ENCODE measurements at places on chromosomes 5 and 9. TPM values are rescaled to one million over a fixed set of nuclear protein-coding genes. Genes with fewer than 3 reads are reported as not detected.
A peak's percentile ranks its signal among the peaks of the same experiment; 100 is the strongest.

ZNF367 gene
- 2.4 TPM for total RNA-seq

ACTL7A gene
- total RNA-seq: not detected

- DNase-seq: peak; percentile 50
These were observed at the start of gene FBP1 for GRCh38 chr9:94639061-94639998. Gene FBP1, minus strand, starts transcription at chr9:94639518. Its CDS starts 208 bp downstream, at chr9:94639310.

- DNase-seq: no peak
These were observed 690.9 kb upstream of the CDH18 start for GRCh38 chr5:20678814-20679298.

- DNase-seq: no peak
These were observed 206.8 kb upstream of the SLC24A2 start for GRCh38 chr9:19995619-19996018.

Measured in ovary (tissue), 10 donors.